ENCODE measurements at places on chromosomes 5 and 9.

GRCh38 chr9:98708933-98709911, at the start of gene GABBR2:
GABBR2 (minus strand) TSS chr9:98708935; CDS start chr9:98708737, 198 bp downstream.
- DNase-seq, result peak; percentile 31

DNA sequence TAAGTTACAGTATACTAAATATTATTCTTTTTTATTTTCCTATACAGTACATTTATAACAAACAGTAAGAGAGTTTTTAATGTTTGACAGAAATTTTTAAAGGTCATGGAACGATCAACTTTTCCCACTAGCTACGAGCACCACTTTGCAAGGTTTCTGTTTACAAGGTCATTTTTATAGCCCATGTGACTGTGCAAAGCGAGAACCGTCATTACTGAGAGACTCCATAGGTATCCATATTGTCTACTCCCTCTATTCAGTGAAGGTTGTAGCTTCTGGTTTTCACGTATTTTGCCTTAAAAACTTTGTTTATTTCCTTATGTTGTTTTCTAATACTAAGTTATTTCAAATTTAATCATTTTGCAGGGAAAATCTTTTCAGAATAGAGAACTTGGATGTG, 186.3 kb upstream of the RGMB start:
- DNase-seq, result no peak

DNA sequence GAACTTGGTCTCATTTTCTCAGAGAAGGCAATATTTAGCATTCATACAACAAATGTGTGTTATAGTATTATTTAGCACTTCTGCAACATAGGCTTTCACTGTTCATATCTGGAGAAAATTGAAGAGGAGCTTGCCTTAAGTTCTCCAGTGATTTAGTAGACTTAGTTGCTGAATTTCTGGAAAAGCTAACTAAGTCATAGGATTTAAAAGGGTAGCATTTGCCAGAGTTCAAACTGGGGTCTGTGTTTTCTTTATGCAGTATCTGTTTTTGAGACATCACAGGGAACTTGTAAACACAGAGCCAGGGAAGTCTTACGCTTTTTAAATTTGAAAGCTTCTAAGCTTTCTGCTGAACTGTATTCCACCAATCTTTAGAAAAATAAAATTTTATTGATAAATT, 8.7 kb upstream of the PCSK5 start:
- no peak for DNase-seq

GRCh38 chr9:83670381-83670780, 37.4 kb downstream of the UBQLN1 start:
- DNase-seq, result no peak

- DNase-seq, result no peak
Measured at GRCh38 chr5:159471904-159472303, 141.6 kb upstream of the IL12B start.

GRCh38 chr9:131709771-131710431, 30.0 kb downstream of the RAPGEF1 start:
- DNase-seq, result no peak
